Dermis blood vessel endothelial cell (primary cell): ENCODE measurements at places on chromosomes 7 and 10.

GRCh38 chr7:143487566-143487965 is 9.9 kb downstream of the TAS2R41 start:
- DNase-seq, result peak; percentile 51

DNA sequence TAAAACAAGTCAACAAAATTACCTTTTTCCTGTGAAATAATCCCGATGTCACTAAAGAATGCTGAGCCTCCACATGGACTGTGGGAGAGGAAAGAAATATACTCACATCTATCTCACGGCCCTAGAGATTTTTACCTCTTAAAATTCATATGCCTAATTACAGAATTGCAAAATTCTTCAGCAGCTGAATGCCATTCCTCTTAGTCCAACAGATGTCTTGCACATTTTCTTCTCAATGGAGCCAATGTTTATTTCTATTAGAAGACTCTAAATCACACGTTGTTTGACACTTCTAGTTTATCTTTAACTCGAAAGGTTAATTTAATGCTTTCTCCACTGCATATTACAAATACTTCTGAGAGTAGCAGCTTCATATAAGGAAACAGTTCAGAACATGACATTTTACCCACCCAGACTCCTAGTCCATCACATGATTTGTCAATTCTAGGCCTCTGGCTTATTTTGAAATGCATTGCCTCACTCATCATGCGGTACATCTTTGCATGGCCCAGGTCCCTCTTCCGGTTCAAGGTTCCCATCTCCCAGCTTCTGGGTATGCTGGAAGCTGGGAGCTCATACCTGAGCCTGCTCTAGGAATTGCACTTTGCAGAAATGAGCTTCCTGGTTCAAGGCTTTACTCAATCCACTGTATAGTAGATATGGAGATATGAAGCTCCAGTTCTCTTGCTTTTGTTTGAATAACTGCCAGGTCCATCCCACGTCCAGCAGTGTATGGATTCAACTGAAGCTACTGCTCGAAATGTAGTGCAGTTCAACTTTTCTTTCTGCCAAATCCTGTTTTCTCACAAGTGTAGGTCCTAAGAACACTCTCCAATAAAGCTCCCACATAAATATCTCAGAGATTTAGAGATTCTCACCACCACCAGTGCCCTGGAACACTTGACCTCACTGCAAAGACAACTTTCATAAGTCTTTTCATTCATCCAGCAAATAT is 306.2 kb downstream of the GPR37 start:
- no peak for DNase-seq

DNA sequence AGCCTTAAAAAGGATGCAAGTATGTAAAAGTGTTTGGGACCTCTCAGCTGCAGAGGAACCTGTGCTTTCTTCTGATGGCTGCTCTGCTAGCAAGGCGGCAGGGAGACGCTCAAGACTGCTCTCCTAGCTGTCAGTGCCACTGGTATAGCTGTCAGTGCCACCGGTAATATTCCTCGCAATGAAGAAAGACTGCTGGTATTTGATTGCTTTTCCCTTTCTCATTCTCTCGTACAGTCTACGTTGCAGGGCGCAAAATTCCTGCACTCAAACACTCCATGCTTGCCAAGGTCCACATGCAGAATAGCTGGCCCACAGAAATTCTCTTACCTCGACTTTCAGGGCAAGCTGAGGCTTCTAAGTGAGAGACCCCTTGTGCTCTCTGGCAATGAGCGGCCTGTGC is 432.6 kb upstream of the KLF6 start:
- DNase-seq, result no peak

DNA sequence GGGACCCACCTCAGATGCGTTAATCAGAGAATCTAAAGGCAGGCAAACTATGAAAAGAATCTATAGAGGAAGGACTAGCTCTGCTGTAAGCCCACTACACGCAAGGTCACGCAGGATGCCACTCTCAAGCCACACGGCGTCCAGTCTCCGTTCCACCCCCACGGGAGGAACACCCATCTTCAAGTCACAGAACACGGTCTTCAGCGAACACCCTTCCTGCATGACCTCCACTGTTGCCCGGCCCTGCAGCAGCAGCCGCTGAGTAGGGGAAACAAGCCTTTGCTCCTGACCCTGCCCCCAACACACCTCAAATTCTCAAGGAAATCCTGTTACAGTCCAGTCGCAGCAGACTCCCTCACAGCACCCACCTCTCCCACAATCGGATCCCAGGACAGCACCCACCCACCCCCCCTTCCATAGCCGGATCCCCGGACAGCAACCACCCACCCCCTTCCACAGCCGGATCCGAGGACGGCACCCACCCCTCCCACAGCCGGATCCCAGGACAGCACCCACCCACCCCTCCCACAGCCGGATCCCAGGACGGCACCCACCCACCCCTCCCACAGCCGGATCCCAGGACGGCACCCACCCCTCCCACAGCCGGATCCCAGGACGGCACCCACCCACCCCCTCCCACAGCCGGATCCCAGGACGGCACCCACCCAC is 133.7 kb downstream of the DIP2C start:
- DNase-seq, result no peak

DNA sequence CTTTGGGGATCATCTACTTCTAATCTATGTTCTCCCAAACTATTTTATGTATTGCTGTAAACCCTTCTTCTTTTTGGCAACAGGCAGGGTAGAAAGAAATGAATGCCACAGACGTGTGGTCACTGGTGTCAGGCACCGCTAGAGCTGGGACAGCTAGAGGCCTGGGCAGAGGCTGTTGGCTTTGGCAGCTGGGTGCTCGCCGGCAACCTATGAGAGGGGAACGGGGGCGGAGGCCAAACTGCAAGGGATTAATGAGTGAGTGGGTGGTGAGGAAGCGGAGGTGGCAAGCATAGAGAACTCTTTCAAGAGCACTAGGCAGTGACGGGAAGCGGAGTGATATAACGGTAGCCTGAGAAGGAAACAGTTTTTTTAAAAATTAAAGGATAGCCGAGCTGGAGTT is 78.5 kb downstream of the CREB5 start:
- no peak for DNase-seq

GRCh38 chr10:67663449-67664087 is 32.4 kb downstream of the CTNNA3 start:
- no peak for DNase-seq

DNA sequence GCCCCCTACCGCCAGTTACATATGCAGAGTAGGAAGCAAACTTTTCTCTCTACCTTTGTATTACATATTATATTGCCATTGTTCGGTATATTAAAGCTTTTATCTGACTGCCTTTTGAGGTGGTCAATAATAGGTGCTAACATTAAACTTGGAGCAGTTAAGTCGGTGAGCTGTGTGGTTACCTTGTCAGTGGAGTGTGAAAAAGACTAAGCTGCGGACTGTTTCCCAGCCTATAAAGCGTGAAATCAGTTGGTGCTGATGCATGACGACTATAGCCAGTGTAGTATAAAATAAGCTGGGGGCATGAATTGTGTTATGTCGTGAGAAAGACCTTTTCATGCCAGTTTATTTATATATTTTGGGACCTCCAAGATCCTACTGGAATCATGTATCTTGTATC is 33.7 kb downstream of the R3HCC1L start:
- no peak for DNase-seq

- no peak for DNase-seq
Measured at GRCh38 chr7:128217030-128217805, 23.9 kb upstream of the LEP start.

DNA sequence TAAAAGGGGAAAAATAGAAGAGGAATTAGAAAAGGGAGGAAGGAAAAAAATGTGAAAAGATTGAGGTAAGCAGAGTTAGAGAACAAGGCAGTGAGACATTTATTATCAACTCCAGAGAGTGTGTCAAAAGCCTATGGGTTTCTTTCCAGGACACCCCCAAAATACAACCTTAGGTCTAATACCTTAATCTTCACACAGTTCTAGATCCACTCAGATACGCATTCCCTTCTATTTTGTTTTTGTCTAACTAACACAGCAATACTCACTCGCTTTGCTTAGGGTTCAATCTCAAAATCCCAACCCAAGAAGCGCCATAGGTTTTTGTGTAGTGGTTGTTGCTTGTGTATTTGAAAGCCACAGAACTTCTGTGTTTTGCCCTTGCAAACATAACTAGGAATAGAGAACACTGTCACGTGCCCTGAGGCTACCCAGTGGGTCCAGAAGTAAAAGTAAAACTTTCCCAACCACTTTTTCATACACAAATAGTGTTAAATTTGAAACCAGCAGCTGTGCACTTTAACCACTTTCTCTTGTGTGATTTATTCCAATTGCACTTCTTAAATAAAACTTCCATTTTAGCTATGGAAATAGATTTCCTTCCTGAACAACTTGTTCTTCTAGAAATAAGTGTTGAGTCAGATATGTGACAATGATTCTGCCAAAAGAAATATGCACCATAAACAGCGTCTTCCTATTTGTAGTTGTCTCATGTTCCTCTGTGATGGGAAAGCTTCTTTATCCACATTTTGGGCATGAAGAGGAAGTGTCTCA is 414.7 kb upstream of the GHITM start:
- peak; percentile 58 for DNase-seq

DNA sequence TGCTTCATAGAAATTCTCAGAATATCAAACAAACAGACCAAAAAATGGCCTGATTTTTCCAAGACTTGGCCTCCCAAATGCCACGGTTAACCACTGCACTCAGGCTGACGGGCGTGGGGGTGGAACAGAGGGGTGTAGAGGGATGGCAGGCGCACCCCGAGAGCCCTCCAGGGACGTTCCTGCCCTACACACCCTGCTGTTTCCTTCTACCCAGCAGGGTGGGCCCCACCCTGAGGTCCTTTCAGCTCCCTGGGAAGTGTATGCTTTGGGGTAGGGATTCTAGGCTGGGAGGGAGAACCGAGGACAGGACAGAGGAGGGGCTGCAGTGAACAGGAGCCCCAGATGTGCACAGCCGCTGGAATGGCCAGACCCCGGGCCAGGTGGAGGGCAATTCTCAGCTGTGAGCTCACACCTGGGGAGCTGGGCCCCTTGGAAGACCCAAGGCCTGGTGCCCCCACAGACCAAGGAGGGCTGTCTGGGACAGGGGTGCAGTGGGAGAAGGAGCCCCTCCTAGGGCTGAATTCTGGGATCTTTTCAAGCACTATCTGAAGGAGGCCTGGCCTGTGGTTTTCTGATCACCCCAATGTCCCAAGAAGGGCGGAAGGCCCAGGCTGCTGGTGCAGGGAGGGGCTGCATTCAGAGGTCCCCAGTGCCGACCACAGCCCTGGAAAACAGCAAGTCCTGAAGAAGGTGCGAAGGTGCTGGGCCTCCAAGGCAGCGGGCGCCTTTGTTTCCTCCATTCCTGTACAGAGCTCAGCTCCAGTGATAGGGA is 32.9 kb upstream of the INPP5A start:
- DNase-seq, result no peak

DNA sequence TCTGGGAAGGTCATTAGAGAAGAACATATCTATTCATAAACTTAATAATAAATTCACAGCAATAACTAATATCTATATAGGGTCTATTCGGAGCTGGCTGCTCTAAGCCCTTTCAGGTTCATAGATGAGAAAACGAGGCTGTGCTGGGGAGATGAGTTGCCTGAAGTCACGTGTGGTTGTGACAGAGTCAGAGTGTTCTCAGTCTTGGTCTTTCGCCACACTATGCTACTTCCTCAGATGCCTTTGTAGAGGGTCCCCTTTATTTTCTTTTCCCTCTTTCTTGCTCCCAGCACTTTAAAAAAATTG is 43.7 kb upstream of the FAM180A start:
- DNase-seq, result no peak

- DNase-seq, result no peak
Measured at GRCh38 chr10:34046506-34047034, 712.1 kb upstream of the NRP1 start.

GRCh38 chr7:147279964-147280374 is 1163.4 kb downstream of the CNTNAP2 start:
- DNase-seq, result no peak

- DNase-seq, result peak; percentile 66
Measured at GRCh38 chr10:93680412-93681047, 21.9 kb downstream of the FRA10AC1 start.

- no peak for DNase-seq
Measured at GRCh38 chr7:16754856-16755317, 1.3 kb downstream of the TSPAN13 start.

DNA sequence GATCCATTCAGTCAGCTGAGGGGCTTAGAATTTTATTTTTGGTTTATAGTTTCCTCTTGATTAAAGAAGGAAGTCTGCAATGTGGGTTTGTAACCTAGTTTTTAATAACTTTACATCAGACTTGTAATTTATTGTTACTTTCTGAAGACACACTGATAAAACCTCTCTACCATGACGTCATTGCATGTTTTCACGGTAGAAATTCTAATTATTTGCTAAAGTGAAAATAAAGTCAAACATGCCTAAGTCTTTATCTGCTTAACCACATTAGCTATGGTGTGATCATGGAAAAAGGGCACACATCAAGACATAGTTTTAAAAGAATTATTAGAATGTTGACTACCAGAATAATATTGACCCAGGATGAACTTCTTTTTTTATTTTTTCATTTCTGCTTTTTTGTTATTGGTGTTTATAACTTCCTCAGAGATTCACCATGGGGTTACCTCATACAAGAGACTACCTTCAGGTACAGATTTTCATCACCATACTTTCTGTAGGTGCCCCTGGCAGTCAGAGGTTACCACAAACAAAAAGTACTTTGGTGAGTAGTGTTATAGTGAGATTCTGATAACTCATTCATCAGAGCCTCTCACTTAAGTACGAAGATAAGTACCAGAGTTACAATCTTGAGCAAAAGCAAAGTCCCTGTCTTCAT is 7.0 kb upstream of the PANK1 start:
- no peak for DNase-seq

GRCh38 chr7:134636008-134636449 is 10.6 kb upstream of the BPGM start:
- peak; percentile 69 for DNase-seq

- no peak for DNase-seq
Measured at GRCh38 chr10:122999347-122999746, 9.2 kb downstream of the IKZF5 start.

GRCh38 chr7:106895246-106895864 is 30.3 kb downstream of the PIK3CG start:
- DNase-seq, result no peak

DNA sequence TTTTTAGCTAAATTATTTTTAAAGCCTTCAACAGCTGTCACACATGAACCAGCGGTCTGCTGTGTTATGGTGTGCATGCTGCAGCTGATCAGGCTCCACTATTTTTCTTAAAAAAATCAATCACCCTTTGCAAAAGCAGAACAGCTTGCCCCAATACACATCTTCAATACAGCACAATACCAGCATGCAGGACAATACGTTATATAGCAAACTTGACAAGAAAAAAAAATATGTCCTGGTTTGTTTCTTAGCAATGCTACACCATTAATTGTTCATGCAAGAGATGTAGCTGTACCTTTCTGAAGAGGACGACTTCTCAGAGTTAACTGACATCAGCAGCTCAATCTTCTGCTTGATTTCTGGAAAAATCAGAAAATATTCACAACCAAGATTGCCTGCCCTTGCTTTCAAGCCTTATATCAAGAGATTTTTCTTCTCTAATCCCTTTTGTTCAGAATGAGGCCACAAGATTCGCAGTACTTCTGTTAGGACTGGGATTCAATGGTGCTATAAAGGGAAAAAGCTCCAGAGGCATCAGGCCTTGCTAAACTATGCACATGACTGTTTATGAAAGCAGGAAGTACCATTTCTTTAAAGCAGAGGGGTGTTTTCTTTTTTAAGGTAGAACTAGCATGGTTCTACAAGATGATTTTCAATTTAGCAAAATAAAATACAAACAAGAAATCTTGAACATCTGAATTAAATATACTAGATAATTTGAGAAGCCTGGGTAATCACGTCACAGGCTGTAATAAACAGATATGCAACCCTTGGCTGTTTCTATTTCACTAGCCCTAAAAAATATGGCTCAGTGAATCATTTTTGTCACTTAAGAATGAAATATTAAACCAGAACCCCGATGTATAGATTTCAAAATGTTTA is 120.0 kb downstream of the SRPK2 start:
- peak; percentile 48 for DNase-seq

GRCh38 chr7:42831006-42831717 is 80.7 kb downstream of the C7orf25 start:
- no peak for DNase-seq
